ENCODE measurements at places on chromosomes 2 and 18.

GRCh38 chr18:11392980-11393885, 216.2 kb upstream of the SLC35G4 start:
- DNase-seq, result no peak

DNA sequence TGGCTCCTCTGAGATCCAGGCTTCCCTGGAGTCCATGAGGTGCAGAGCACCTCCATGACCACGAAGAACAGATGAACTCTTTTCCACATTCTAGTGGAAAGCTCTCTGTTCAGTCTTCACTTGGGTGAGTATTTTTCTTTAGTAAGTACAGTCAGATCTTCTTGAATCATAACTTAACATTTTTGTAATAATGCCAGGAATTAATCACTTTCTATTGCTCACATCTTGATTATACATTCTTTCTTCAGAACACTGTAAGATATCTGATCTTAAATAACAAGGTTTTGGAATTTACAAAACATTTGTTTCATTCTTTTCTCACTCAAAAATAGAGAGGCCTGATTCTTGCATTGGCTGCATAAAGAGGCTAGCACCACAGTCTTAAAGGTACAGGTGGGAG, 45.4 kb upstream of the RND3 start:
- DNase-seq, result no peak

DNA sequence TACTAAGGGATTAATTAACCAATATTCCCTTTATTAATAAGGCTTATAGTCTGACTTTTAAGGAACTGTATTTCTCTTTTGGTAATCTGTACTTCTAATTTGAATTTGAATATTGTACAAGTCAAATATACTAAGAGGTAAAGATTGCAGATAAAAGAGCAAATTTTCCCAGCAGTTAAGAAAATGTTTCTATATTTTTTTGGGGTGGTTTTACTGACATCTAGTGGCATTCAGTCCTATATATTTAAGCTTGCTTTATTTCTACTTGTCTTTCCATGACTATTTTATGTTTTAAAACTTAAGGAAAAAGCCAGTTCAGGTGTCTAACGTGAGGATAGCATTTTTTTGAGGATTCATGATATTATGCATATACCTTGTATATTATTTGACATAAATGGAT, 41.6 kb downstream of the TDRD15 start:
- peak; percentile 10 for DNase-seq

GRCh38 chr2:192030289-192030688, 164.4 kb downstream of the TMEFF2 start:
- DNase-seq, result no peak

GRCh38 chr2:110865188-110865587, 132.8 kb downstream of the ACOXL start:
- DNase-seq, result no peak

DNA sequence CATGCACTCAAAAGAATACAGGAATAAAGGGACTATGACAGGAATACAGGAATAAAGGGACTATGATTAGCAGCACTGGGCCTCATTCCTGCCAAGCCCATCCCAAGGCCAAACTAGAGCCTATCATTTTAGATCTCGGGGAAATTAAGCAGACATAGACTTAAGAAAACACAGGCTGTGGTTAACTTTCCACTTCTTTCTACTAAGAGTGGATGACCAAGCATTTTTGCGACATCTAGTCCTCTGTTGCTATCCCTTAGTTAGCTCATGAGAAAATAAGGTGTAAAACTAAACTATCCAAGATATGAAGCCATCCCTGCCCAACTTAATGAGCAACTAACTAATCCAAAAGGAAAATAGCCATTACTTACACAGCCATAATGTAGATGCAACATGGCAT, 5.9 kb downstream of the LYPD1 start:
- DNase-seq, result no peak

GRCh38 chr2:170076189-170076588, 101.8 kb upstream of the MYO3B start:
- no peak for DNase-seq

- DNase-seq, result no peak
Measured at GRCh38 chr2:232339121-232340081, 39.1 kb upstream of the ALPP start.

DNA sequence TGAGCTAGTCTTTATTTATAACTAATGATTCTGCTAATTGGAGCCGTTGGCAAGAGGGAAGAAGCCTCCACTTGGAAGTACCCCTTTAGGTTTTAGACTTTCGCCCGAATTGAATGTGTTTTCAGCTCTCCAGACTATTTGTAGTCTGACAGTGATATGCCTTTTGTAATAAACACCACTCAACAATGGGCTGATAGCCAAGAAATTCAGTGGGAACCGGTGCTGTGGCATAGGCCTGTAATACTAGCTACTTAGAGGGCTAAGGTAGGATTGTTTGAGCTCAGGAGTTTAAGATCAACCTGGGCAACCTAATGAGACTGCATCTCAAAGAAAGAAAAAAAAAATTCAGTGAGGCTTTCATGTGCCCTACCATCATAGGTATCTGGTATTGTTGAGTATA, 13.6 kb upstream of the ZSCAN30 start:
- no peak for DNase-seq

- DNase-seq, result no peak
Measured at GRCh38 chr18:59681521-59682004, 15.7 kb downstream of the CCBE1 start.
